Activated CD4-positive, alpha-beta T cell treated with anti-CD3 and anti-CD28 coated beads, Interleukin-2, amount 50 U/mL, for 16 hours (primary cell): ENCODE measurements at places on chromosomes 16 and 17.

DNA sequence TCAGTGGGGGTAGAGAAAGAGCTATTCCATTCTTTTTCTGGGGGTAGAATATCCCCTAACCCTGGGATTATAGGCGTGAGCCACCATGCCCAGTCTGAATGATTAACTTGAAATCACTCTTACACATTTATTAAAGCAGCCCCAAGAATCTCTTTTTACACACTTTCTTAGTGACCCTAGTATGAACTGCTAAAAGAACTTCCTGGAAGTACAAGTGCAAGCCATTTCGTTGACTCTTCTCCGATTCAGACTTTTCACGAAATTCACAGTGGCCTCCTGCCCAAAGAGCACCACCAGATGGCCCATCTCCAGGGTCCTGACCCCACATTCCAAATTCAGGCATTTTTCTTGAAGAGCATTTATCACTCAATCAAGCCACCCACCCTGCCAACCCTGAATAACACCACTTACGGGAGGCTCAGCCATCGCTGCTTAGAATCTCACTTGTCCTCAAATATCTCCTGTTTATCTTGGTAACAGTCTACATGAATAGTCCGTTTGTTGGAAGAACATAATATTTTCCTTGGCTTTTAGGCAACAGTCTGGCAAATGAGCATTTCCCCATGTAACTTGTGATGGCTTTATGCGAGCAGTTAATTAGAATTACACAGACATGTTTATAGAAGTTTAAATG is 28.0 kb downstream of the ZNF423 start:
- DNase-seq: no peak

GRCh38 chr17:8087075-8087951 is at the start of gene ALOX12B:
Gene ALOX12B (minus strand): TSS chr17:8087716. CDS start chr17:8087442, 274 bp downstream.
- no peak for DNase-seq

DNA sequence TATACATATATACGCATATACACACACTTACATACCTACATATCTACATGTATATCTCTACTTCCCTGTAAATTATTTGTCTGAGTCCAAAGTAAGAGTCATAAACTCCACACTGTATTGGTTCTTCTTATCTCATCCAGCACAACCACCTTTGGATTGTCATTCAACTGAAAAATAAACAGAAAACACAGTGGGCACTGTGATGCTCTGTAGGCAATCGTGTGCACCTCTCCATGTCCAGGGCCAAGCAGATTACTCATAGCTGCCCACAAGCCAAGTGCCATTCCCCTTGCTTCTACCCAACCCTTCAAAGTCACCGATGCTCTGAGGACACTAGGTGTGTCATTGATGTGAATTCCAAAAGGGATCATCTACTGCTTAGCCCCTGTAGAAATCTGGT is 12.9 kb upstream of the TEKT3 start:
- DNase-seq: no peak

- DNase-seq: no peak
Observed at GRCh38 chr17:28968914-28969295, 17.6 kb upstream of the PHF12 start.

DNA sequence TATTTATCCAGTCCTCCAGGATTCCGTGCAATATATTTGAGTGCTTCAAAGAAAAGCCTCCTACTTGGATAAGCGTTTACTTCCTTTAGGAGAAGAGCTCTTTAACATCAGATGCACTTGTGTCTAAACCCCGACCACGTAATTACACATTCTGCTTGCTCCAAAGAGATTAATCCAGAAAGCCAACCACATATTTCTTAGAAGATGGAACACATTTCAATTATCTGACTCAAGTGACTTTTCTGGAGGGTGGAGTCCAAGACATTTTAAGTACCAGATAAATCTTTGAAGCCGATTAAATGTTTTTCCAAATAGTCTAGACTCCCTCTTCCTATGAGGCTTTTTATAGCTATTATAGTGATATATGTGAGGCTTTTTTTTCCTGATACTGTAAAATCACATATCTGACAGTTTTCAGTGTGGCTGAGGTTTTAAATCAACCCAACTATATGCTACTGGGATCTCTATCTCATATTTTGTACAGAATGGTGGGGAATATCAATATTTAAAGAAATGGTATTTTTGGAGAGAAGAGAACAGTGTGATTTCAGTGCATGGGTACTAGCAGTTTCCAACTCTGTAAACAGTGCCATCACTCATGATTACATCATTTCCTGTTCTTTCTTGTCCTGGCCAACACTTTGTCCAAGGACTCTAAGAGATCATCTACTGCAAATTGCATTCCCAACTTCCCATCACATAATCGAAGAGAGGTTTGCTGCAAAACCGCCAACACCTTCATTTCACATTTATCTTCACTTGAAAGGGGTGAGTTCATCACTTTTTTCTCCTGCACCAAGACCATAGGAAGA is 192.4 kb upstream of the HSBP1 start:
- DNase-seq: no peak

GRCh38 chr16:27725236-27726000 is 175.5 kb downstream of the KATNIP start:
- DNase-seq: no peak

DNA sequence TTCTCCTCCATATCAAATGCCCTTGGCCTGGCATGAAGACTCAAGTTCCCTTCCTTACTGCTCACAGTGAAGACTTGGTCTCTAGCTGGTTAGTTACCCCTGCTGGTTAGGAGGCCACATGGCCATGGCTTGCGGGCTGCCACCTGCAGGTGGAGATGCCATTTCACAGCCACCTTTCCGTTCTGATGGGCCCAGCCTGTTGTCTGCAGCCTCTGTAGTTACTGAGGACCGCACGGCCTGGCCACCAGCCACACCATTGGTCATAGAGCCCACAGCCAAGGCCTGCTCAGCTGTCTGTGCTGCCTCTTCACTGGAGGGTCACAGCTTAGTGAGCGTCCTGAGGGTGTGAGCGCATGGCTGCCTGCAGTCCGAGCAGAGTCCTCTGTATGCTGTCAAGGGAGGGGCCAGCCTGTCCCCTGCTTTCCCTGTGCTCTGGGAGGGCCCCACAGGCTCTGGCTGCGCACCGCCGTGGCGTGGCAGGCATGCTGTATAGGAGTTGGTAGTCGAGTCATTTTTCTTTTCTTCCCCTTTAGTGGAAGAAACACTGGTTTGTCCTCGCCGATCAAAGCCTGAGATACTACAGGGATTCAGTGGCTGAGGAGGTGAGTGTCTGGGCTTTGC is 59.2 kb downstream of the PLD6 start:
- DNase-seq: peak; percentile 38

GRCh38 chr17:7707446-7707845 is 2.4 kb downstream of the EFNB3 start:
- DNase-seq: no peak

GRCh38 chr16:83914091-83914710 is 15.3 kb downstream of the MLYCD start:
- no peak for DNase-seq

- no peak for DNase-seq
Observed at GRCh38 chr16:10558746-10559641, 21.4 kb downstream of the EMP2 start.

DNA sequence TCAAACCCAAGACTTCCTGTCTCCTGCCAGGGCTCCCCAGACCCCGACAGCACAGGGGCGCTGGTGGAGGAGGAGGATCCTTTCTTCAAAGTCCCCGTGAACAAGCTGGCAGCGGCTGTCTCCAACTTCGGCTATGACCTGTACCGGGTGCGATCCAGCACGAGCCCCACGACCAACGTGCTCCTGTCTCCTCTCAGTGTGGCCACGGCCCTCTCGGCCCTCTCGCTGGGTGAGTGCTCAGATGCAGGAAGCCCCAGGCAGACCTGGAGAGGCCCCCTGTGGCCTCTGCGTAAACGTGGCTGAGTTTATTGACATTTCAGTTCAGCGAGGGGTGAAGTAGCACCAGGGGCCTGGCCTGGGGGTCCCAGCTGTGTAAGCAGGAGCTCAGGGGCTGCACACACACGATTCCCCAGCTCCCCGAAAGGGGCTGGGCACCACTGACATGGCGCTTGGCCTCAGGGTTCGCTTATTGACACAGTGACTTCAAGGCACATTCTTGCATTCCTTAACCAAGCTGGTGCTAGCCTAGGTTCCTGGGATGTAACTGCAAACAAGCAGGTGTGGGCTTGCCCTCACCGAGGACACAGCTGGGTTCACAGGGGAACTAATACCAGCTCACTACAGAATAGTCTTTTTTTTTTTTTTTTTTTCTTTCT is 8.1 kb downstream of the SERPINF1 start:
- DNase-seq: no peak

DNA sequence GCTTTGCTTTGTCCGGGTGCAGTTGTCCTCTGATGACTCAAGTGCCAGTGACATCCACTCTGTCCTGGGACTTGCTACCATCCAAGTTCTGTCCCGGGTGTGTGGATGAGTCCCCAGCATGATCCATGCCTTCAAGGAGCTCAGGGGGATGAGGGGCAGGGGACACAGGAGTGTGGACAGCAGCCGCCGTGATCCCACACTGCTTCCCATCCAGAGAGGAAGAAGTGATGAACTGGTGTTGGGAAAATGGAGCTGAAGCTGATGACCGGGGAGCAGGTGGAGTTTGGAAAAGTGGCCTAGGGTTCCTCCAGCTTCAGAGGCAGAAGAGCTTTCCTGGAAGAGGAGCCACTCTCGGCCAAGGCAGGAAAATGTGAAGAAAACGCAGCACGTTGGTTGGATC is 249.6 kb upstream of the TNRC6C start:
- DNase-seq: no peak

- no peak for DNase-seq
Observed at GRCh38 chr16:85347213-85347591, 234.9 kb upstream of the CIBAR2 start.

DNA sequence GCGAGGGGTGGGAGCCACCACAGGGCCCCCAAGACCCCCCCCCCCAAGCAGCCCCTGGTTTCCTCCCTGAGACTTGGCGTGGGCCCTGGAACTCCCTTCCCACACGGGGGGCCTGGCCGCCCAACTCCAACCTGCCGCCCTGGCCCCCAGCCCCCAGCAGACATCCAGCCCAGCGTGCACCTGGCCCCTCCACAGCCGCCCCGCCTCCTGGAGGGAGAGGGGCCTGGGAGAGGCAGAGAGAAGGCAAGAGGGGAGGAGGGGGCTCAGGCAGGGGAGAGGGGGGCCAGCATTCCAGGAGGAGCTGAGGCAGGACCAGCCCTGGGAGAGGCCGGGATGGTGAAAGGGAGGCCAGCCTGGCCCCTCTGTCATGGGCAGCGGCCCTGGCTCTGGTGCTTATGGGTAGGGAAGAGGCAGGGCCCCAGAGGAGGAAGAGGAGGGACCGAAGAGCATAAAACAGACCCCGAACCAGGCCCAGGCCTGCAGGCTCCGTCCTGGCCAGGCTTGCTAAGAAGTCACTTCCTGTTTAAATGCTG is 16.7 kb downstream of the IL34 start:
- DNase-seq: no peak

GRCh38 chr16:35210681-35211433 is 1751.4 kb downstream of the TP53TG3F start:
- no peak for DNase-seq

GRCh38 chr16:64962786-64963185 is 159.1 kb downstream of the CDH11 start:
- no peak for DNase-seq

DNA sequence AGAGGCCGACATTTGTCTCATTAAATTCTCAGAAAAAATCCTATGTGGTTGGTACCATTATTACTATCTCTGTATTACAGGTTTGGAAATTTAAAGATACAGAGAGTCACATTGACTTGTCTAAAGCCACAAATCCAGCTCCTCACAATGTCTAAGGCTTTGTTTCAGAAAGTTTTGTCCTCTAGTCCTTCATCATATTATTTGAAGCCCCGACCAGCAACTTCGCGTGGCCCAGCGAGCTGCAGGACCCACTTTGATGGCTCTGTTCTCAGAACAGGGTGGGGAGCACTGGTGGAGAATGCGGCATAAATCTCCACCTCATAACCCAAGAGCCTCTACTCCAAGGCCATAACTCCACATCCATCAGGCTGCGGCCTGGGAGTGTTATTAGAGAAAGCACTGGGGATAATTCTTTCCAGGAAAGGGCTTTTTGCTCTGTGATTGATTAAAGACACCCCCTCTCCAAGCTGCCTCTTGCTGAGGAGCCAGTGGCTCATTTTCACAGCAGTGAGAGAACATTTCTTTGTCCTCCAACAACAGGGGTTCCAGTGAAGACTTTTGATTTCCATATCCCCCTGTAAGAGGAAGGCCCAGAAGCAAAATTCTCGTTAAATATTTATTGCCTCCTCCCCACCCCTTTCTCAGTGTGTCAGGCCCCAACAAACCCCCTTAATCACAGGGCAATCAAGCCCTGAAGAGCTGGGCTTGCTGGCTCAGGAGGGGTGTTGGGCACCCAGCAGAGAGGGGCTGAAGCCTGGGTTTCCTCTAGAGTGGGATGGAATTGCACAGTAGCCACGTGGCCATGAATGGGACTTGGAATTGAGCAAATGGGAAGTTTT is 113.7 kb upstream of the CDH11 start:
- no peak for DNase-seq

DNA sequence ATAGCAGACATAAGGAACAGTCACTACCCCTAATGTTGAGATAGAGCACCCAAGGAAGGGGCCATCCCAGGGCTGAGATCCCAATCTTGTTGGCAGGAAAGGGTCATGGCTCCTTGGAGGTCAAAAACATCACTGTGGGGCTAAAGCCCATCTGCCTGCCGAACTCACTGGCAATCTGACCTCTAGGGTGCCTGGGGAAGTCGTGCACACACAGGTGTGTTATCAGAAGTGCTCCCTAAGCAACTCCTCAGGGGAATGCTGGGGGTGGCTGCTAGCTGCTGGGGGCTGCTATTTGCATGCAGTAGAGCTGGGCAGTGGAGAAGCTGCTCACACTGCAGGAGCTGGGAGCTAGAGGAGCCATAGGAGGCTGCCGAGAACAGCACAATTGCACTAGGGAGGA is 47.5 kb upstream of the PHOSPHO1 start:
- no peak for DNase-seq

DNA sequence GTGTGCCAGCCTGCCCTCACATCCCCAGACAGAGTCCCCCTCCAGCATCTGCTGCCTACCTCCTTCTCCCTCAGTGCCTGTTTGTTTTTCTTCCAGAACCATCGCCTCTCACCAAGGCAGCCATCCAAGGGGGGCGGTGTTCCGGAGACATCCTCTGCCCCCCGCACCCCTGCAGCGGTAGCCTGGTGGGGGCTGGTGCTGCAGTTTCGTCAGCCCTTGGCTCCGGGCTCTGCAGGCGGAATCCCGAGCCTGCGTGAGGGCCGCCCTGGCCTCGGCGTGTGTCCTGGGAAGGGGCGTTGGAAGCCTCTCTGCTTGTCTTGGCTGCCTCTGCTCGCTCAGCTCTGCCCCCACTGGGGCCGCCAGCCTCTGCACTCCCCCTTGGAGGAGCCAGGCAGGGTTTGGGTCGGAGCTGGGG is 126.0 kb upstream of the CIBAR2 start:
- DNase-seq: no peak

GRCh38 chr17:20266806-20267458 is 200.4 kb downstream of the LGALS9B start:
- DNase-seq: no peak

GRCh38 chr17:39026980-39027451 is 59.8 kb upstream of the FBXO47 start:
- DNase-seq: no peak

GRCh38 chr16:79640513-79641360 is 40.2 kb upstream of the MAF start:
- DNase-seq: no peak

DNA sequence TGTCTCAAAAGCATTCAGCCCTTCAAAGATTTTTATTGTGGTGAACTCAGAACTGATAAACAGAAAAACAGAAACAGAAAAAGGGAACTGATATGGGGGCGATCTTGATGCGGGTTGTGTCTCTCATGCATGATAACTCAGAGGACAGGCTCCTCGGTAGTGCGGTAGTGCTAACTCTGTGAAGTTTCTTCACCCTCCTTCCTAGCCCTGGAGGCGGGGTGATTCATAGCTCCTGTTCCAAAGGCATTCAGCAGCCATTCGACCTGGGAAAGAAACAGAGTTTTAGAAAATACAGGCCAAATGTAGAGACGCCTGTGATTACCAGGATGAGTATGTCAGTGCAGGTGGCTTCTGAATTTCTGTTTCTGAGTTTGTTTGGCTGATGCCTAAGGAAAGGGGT is 5.5 kb upstream of the MAF start:
- DNase-seq: no peak
